ENCODE measurements at places on chromosomes 2 and 18.

DNA sequence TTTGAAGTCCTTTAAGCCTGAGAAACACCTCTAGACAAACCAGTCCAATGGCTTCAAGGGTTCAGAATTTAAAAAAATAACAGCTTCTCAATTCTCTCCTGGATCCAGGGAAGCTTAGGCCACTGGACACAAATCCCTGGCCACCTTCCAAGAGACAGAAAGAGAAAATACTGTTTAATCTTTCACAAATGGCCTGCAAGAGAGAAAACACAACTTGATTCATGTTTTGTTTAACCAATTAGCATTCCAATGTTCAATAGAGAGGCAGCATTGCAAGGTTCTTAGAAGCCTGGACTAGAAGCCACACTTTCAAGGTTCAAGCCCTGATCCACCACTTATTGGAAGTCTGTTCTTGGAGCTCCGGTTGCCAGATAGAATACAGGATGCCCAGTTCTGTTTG, 109.0 kb upstream of the PARD3B start:
- no peak for DNase-seq

DNA sequence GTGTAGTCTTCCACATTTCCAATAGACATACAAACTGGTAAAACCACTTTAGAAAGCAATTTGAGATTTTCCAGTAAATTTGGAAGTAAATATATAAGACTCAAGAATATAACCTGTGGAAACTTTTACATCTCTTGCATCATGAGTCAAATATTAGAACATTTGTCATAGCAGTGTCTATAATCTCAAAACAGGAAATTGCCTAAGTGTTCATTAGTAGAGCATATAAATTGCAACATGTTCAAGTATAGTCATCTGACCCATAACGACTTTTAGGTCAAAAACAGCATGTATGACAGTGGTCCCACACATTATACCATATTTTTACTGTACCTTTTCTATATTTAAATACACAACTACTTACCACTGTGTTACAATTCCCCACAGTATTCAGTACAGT, 555.9 kb upstream of the VRK2 start:
- no peak for DNase-seq

DNA sequence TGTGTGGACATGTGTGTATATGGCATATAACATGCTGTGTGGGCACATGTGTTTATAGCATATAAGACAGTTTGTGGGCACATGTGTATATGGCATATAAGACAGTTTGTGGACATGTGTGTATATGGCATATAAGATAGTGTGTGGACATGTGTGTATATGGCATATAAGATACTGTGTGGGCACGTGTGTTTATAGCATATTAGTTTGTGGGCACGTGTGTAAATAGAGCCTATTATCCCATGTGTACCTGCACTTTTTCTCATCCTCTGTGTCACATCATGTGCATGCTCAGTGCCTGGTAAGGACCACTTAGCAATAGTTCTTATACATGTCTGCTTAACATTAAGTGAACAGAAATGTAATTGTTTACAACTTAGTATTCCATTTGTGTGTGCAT, 45.2 kb downstream of the TPO start:
- no peak for DNase-seq

DNA sequence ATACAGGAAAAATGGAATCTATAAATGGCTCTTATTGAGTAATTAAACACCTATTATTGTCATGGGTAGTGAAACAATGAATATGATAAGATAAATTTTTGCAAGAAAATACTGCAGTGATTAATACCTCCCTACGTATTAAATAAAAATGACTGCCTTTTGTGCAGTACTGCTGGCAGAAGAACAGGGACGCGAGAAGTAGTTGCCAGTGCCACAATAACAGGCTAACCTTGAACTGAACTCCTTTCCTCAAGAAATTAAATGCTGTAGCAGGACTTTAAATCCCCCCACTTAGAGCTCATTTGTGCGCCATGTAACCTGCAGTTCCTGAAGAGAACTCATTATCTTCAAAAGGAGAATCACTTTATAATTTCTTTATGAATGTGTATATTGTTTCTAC, 24.6 kb downstream of the FIGN start:
- DNase-seq = no peak

- DNase-seq = no peak
Measured at GRCh38 chr2:21191535-21191934, 67.8 kb downstream of the TDRD15 start.

DNA sequence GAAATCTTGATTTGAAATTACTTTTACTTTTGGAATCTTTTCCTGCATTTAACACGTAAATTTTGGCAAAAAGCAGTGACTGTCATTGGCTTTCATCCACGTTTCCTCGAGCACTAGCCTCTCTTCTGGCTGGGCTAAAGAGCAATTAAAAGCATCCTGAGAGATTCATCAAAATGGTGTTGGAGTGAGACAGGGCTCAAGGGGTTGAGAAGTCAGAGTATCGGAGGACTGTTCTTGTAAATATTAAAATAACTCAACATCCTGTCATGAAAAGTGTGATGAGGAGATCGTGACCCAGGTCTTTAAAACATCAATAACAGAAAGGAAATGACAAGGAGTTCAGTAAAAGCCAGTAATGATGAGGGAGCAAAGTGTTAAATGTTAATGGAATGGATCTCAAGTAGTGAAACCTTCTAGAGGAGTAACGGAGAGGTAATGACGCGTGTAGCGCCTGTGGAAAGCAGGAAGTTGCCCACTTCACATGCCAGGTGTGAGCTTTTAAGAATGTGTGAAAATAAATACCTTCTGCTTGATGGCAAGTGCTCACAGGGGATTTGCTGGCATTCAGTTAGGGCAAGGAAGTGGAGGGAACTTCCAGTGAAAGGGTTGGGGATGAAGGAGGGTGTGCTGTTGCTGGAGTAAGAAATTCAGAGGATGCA, 754.4 kb downstream of the ADCYAP1 start:
- DNase-seq = no peak

DNA sequence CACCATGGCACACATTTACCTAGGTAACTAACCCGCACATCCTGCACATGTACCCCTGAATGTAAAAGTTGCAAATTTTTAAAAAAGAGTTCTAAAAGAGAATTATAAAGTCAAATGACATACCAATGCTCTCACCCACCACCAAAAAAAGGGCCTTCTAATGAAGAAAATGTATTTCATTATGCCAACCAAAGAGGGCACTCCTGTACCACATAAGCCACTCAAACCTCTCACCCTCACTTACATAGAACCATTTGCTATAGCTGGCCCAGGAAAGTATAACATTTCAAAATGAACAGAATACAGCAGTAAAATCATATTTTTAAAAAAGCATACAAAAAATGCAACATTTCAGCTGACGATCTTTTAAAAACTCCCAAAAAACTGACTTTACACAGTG, 241.5 kb upstream of the PKDCC start:
- DNase-seq = no peak

DNA sequence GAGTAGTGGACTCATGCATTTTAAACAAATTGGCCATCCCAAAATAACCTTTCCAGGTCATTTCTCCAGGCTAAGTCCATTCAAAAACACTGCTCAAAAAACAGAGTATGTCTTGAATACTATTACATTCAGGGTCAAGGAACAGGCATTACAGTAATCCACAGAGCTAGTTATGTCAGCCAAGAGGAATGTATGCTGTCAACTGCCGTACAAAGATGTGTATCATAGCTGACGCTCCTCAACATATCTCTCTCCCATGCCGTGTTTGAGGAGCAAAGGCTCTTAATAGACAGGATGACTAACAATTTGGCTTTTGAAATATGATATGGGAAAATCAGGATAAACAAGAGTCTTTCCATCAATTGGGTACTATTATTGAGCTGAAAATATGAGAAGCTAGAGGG, 68.8 kb upstream of the KCTD1 start:
- no peak for DNase-seq

DNA sequence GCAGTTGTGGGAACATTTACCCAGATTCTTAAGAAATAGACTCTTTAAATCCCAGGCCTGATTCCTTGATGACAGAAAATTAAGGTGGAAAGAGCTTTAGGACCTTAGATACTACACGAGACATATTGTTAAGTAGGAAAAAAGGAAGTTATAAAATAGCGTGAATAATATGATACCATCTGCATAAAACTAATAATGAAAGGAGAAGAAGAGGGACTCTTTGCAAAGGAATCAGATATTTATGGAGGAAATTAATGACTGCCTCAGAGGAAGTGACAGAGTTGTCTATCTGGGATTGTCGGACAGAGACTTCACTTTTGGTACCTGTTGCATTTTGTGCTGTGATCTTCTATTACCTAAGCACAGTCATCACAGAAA, 20.8 kb downstream of the APCDD1 start:
- DNase-seq = no peak

DNA sequence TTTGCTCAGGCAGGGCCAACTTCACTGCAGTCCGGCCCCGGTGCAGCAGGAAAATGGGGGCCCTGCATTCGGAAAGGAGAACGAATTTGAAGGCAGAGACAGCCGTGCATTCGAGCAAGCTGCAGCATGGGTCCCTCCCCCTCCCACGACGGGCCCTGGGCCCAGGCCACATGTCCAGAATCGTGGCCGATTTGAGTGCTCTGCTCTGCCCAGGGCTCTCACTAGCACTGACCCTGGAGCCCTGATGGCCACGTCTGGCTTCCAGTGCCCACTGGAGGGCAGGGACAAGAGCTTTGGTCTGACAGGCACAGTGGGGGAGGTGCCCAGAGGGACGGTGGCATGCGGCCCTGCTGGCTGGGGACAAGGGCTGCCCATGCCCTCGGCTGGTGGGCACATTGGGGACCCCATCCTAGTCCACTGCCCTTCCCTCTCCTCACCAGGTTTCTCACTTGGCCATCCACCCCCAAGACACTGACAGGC, 14.4 kb upstream of the KLHL30 start:
- no peak for DNase-seq

All from CD4-positive, alpha-beta T cell treated with Interleukin-4 for 4 hours (primary cell).